ENCODE measurements at places on chromosomes 12 and 14.

DNA sequence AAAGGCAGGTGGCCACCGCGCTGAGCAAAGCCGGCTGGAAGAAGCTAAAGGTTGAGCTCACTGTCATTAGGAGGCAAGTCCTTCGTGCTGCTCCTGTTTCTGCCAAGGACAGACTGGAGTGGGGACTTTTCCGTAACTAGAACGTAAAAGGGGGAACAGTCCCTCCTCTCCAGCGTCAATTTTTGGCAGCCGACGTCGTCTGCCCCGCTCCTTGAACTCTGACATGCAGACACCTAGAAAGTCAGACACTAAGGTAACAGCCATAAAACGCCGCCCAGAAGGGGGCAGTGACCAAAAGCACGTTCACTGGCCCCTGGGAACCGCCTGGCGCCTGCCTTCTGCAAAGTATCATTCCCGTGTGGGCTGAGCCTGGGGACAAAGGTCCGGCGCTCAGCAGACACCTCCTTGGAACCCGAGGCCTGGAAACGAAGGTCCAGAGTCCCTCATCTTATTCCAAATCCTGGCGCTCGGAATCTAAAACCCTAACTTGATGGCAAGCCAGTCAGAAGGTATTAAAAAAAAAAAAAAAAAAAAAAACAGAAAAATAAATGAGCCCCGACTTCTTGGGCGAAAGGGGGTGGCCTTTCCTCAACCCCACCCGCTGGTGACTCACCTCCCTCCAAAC, 1.1 kb upstream of the LRP1 start:
- DNase-seq = no peak

GRCh38 chr12:97169889-97170567, 263.0 kb downstream of the NEDD1 start:
- no peak for DNase-seq

GRCh38 chr12:23025372-23026016, 400.5 kb downstream of the ETNK1 start:
- DNase-seq = no peak

- DNase-seq = no peak
Measured at GRCh38 chr14:73245480-73246325, 8.4 kb downstream of the PAPLN start.

DNA sequence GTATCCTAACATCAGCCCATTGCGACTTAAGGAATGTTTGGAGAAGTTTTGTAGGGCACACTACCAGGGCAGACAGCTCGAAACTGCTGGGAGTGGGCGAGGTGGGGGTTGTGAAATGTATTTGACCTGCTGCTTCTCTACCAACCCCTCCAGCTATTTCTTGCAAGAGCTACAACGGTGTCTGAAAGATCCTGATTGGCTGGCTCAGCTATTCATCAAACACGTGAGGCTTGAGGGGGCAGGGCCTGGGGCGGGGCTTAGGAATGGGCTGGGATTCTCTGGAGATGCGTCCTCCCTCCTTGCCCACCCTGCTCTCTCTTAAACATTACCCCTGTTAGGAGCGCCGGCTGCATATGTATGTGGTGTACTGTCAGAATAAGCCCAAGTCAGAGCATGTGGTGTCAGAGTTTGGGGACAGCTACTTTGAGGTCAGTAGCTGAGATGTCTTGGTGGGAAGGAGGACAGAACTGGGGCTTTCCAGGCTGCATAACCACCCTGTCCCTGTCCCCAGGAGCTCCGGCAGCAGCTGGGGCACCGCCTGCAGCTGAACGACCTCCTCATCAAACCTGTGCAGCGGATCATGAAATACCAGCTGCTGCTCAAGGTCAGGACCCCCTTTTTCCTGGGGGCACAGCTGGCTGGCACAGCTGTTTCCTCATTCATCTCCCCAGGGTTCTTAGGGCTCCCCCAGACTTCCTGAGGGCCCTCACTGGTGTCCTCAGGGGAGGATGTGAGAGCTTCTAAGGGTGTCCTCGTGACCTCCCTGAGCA, 3.1 kb downstream of the ARHGEF25 start:
- DNase-seq = no peak

GRCh38 chr12:49832836-49833421, 4.7 kb upstream of the NCKAP5L start:
- no peak for DNase-seq

DNA sequence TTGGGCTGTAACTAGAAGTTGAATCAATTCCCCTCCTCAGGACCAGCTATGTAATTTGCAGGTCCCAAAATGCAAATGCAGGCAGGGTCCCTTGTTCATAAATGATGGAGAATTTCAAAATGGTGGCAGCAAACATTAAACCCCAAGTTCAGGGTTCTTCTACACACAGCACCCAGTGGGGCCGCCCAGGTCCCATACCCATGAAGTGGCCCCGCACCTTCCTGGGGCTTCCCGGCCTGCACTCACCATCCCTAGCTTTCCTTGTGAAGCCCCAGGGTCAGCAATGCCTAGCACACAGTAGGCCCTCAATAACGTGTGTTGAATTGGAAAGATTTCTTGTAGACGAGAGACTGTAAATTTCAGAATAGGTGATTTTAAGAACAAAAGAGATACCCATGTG, 76.0 kb downstream of the NTF3 start:
- no peak for DNase-seq

DNA sequence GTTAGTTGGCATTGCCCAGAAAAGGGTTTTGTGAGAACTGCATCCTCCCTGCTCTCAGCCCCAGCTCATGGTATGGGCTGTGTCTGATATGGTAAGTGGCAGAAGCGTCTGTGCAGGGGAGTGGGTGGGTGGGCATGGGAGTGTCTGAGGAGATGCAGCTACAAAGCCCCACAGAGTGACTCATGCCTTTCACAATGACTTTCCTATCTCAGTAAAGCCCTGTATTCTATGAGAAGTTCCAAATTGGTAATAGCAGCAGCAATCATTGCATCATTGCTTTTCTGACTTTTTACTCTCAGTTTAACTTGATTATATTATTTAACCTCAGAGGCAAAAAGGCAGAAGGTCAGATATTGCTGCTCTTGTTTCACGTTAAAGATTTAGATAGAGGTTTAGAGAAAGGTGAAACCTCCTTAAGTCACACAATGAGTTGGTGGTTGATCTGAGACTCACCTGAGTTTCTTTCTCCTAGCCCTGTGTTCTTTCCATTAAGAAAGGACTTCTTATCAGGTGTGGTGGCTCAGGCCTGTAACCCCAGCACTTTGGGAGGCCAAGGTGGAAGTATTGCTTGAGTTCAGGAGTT, 171.7 kb downstream of the SLC5A8 start:
- DNase-seq = no peak

- peak; percentile 69 for DNase-seq
Measured at GRCh38 chr14:53539489-53540126, 386.5 kb upstream of the DDHD1 start.

DNA sequence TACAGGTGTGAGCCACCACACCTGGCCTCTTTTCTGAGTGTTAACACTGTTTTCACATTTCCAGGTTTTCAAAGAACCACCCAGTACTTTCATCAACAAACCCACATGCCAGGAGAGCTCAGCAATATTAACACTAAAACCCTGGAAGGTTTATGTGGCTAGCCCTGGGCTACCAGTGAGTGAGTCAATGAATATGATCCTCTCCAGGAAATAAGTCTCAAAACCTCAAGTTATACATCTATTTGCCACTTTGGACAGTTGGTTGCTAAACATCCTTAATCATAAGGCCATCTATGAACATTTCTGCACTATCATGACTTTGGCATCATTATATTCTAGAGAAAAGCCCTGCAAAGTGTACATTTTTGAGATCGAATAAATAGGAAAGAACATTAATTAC, 6.3 kb upstream of the CDKL1 start:
- DNase-seq = no peak

GRCh38 chr12:88496891-88497371, 83.3 kb downstream of the KITLG start:
- DNase-seq = no peak

- peak; percentile 31 for DNase-seq
Measured at GRCh38 chr14:67240168-67240932, 885 bp upstream of the PALS1 start.

DNA sequence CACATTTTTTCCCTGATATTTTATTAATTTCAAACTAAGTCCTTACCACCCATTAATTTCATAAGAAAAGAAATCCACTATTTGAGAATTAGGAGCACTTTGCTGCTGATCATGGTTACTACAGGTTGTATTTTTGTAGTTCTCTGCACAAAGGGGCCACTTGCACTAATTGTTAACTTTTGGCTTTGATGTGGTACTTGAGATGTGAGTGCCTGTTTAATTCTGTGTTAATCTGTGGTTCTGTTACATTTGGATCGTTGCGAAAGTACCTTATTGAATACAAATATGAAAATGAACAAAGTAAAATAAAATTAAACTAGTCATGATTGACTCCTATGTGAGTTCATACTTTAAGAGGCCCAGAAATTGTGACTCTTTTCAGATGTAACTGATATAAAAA, 374.9 kb upstream of the RGS6 start:
- DNase-seq = no peak

GRCh38 chr12:88399811-88400210, 180.5 kb downstream of the KITLG start:
- DNase-seq = no peak

- DNase-seq = no peak
Measured at GRCh38 chr14:77265561-77266335, 5.3 kb downstream of the NGB start.

GRCh38 chr12:108254517-108255251, 84.4 kb downstream of the CMKLR1 start:
- DNase-seq = no peak

GRCh38 chr12:49223590-49224369, 34.9 kb upstream of the TUBA1A start:
- no peak for DNase-seq

- no peak for DNase-seq
Measured at GRCh38 chr14:92660571-92660970, 87.9 kb downstream of the LGMN start.

- DNase-seq = peak; percentile 21
Measured at GRCh38 chr14:41606532-41607303, at the start of gene LRFN5. Gene LRFN5, plus strand, starts transcription at chr14:41606876.

- DNase-seq = no peak
Measured at GRCh38 chr14:54839701-54840119, 62.9 kb downstream of the GCH1 start.

- no peak for DNase-seq
Measured at GRCh38 chr14:67962215-67962644, 142.7 kb downstream of the RAD51B start.

GRCh38 chr12:52147367-52147963, 44.3 kb downstream of the KRT80 start:
- no peak for DNase-seq

DNA sequence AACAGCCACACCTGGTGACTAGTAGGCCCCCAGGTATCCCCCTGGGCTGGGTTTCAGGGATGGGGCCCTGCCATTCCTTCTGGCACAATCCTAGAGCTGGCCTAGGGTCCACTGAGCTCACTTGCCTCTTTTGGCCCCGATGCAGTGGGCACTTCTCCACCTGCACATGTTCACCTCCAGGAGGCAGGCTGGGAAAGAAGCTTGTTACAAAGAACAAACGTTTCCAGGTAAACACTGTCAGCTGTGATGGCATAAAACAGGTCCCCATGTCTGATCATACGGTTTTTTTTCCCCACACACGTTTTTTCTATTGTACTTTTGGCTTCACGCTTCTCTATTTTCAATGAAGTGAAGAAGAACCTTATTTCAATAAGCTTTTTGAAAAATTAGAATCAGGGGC, 15.8 kb upstream of the HVCN1 start:
- DNase-seq = no peak

DNA sequence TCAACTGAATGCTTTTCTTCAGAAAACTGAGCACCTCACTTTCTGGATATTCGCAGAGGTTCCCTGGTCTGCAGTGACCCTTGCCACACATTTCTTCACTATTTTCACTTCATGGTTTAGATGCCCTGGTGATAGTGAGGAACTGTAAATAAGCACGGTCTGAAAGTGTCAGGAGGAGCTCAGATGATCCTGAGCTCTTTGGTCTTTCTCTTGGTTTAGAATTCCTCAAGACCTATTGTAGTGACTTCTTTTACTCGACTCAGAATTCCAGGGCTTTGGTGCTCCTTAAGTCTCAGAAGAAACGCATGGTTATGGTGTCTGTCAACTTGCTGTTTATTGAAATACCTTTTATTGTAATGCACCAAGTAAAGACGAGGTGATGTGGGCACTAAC, 84.0 kb downstream of the SAMD4A start:
- DNase-seq = no peak

DNA sequence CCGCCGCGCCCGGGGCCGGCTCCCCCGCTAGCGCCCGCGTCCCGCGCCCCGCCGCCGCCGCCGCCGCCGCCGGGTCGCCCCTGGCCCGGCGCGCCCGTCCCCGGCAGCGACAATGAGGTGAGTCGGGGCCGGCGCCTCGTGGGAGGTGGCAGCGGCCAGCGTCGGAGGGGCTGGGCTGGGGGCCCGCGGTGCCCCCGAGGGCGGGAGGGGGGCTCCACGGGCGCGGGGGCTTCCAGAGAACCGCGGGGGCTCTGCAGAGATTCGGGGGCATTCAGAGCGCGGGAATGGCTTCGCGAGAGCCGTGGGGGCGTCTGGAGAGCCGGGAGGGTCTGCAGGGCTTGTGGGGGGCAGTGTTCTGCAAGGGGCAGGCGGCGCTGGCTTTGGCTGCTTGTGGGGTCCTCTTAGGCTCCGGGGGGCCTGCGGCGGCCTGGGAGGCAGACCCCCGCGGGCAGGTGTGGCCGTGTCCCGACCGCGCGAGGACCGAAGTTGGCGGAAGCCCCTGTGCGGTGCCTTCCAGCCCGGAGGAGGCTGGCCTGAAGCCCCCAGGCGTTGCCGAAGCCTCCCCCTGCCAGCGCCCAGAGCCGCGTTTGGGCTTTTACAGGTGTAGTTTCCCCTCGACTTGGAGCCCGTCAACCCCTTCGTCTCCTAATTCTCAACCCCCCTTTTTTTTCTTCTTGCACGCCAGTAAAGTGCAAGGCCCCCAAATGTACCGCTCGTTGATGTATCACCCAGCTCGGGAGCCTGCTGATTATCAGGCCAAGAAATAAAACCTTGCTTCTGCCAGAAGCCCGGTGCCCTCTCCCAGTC, 93.1 kb upstream of the EVL start:
- DNase-seq = no peak

DNA sequence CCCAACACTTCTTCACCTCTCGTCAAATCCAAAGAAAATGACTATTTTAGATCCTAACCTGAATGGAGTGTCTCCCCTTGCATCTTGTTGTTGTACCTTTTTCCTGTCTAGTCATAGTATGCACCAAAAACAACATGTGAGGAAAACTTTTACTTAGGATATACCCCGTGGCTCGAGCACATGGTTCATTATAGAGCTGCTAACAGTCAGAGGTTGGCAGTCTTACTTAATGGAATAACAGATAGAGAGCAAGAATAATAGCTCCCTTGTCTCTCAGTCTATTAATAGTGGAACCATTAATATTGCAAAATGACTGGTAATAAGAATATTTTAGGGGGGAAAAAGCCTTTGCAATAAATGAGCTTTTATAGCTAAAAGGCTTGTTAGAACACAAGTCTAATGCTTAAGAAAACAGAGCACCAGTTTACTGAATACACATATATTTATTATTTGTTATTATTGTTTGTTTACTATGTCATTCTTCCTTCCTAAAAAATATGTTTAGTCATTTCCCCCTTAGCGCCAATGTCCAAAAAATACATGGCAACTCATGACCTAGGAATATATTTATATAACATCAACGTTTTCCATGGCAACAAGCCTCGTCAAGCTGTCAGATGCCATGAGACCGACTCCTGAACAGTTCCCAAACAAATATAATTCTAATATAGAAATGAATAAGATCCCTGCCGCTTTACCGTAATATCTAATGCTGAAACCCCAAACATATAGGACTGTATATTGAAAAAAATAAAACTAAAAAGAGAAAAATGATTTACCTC, 592.4 kb downstream of the SOX5 start:
- no peak for DNase-seq

- peak; percentile 24 for DNase-seq
Measured at GRCh38 chr14:34021096-34021495, 70.2 kb upstream of the EGLN3 start.
